ENCODE measurements at places on chromosomes 2 and 18.

- DNase-seq: no peak
Observed at GRCh38 chr2:191748528-191749180, 70.7 kb downstream of the NABP1 start.

GRCh38 chr2:12923907-12924610 lies 207.3 kb downstream of the TRIB2 start:
- no peak for DNase-seq

DNA sequence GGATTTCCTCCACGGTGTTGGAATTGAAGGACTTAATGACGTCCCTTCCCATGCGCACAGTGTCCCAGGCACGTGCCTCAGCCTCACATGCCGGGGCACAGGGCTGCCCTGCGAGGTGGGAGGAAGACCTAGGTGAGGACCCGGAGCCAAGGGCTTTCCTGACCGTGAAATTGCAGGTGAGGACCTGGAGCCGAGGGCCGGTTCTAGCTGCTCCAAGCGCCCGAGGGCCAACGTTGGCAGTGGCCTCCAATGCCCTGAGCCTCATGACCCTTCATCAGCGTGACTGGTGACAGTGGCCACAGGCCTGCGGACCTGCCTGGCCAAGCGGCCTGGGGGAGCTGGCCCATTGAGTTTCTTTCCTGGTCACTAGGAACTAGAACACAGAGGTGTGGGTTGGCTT lies 338.2 kb upstream of the MYT1L start:
- no peak for DNase-seq

DNA sequence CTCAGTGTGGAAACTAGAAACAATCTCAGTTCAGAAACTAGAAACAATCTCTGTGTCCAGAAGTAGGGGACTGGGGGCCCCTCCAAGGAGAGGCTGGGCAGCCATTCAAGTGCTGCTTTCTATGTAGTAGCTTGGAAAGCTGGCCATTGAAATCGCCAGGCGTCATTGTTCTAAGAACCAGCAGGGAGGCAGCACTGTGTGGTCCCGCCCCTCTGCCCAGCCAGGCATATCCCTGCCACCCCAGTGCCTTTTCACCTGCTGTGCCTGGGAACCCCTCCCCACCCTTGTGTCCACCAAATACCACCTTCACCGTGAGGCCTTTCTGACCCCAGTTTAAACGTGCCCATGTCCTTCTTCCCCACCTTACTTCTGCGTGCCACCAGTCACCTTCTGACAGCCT lies 221.6 kb downstream of the GBX2 start:
- DNase-seq: no peak

DNA sequence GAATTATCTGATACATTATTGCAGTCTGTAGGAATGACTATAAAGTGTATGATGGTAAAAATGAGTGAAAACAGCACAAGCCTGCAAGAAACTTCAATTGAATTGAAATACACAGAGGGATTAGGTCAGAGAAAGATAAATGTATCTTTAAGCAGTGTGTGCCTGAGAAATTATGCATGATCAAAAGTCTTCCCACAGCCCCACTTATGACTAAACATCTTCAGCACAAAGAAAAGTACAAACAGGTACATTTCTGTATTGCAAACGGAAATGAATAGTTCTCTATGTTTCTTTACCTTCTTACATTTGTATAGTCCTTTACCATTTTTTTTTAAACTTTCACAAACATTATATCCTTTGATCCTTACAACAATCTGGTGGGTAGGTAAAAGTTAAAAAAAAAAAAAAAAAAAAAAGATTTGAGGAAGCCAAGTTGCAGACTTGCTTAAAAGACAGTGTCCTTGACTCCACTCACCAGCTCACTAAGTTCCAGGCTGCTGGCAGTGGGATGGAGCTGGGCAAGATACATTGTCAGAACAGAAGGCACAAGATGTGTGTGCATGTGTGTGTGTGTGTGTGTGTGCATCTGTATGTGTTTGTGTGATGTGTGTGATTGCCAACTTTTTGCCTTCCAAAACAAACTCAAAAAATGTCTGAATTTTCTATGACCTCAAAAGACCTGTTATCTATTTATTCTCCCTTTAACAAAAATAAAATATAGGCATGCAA lies 423.7 kb upstream of the ACVR2A start:
- no peak for DNase-seq

DNA sequence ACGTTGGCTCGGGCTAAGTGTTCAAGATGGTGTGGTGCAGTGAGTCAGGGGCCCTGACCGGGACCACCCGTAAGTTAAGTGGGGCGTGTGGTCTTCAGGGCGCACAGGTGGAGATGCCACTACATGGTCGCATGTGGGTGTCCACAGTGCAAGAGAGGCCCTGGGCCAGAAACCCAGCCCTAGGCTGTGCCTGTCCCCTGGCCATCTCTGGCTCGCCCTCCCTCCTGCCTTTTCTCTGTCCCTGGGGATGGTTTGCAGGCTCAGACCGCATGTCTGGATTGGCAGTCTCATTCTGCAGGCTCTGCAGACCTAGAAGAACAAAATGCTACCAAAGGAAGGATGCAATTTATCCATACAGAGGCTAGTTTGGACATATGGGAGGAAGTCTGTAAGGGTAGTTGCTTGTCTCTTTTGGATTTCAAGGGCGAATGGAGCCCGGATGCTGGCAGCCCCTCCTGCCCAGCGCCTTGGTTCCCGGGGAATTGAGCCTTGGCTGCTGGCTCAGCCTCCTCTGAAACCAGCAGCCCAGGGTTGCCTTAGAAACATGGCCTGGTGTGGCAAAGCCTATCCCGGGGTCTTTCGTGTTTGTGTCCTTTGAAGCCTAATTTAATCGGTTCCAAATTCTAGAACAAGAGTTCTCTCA lies 417.5 kb upstream of the HS6ST1 start:
- DNase-seq: no peak

- no peak for DNase-seq
Observed at GRCh38 chr2:61220768-61221167, 58.8 kb downstream of the C2orf74 start.

DNA sequence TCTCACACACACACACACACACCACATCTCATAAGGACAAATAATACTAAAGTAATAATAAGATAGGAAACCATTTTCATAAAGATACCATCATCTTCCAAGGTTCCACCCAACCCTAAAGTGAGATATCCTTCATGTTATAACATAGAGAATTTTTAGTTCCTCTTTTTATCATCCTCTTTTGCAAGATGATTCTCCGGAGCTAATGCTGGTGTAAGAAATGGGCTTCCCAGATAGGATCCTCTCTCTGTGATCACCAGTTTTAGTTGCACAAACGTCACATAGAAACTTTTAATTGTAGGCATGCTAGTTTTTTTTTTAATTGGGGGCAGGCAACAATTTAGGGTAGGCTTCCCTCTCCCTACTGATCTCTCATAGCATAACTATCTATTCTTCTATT lies 49.6 kb downstream of the ARHGAP25 start:
- no peak for DNase-seq

GRCh38 chr2:120732506-120733237 lies 3.0 kb upstream of the GLI2 start:
- DNase-seq: no peak

GRCh38 chr2:173502296-173502695 lies 147.6 kb downstream of the CDCA7 start:
- no peak for DNase-seq

DNA sequence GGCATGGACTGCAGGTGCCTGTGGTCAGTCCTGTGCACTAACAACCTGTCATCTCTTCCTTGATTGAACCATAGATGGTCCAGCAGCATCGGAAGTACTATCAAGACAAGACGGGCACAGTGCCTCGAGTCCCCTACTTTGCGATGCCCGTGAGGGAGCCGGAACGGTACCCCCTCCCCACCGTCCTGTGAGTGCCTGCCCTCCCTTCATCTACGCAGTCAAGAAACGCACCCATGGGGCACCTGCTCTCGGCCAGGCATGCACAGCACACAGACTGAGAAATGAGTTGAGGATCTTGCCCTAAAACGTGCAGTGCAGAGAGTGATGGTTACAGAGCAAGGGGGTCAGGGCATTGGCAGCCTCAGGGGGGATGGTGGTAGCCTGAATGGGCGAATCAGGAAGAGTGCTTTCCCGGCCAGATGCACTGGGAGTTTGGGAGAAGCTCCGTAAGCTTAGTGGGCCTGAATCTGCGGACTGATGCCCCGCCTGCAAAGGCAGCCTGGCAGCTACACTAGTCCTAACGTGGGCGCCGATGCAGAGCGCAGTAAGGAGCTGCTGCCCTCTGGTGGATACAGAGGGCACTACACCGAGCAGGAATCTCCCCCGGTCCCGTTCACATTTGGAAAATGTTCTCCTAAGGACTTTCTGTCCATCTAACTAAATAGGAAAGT lies 63.6 kb downstream of the CIB4 start:
- peak; percentile 77 for DNase-seq

Measured in stimulated activated CD4-positive, alpha-beta T cell treated with anti-CD3 and anti-CD28 coated beads, Interleukin-15, amount 100 ng/mL, for 24 hours (primary cell).